ENCODE measurements at places on chromosomes 6 and 20.
A peak's percentile ranks its signal among the peaks of the same experiment; 100 is the strongest.

GRCh38 chr6:157982563-157983405 lies 1.1 kb downstream of the SYNJ2 start:
- peak; percentile 74 for DNase-seq

DNA sequence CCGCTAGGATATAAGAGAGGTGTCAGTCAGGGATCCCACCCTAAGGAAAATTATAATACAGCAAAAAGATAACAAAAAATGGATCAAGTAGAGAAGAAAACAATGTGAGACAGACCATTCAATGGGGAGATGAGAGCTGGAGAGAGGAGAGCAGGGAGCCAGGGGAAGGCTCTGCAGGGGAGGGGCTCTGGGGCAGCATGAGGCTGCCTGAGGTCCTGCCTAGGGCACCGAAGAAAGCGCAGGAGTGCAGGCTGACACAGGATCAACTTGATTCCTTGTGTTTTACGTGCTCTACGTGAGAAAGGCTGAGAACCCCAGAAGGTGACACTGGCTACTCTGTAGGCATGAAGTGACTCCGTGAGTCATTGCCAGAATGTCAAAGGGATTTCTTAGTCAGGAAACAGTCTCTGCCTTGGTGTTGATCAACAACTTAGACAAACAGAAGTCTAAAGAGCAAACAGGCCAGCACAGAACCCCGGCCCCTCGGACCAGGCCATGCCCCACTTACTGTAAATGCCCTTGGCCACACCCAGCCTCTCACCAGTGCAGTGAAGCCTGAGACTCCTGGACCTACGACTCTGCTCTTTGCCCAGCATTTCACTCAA lies 290.1 kb upstream of the PRDM1 start:
- DNase-seq = no peak

DNA sequence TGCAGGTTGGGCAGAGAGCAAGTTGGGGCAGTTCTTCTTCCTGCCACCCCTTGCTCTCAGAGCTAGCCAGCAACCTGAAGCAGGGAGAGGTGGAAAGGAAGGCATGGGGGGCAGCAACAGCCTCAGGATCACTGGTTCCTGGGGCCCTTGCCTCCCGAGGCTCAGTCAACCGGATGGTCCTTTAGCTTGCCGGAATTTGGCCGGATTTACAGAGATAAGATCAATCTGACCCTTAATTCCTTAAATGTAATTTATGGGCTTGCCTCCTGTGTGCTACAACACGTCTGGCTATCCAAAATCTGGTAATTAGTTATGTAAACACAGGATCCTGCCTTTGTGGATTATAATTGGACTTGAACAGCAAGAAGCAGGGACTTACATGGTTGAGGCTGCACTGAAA lies 19.5 kb upstream of the TCP11 start:
- no peak for DNase-seq

- no peak for DNase-seq
These were observed 13.6 kb upstream of the ZBTB9 start for GRCh38 chr6:33440649-33441309.

GRCh38 chr6:67952121-67952520 lies 683.0 kb upstream of the ADGRB3 start:
- DNase-seq = no peak

GRCh38 chr20:1863296-1863695 lies 31.9 kb upstream of the SIRPA start:
- no peak for DNase-seq

- peak; percentile 57 for DNase-seq
These were observed 30.5 kb downstream of the NPEPL1 start for GRCh38 chr20:58722877-58723627.

GRCh38 chr6:22647719-22648118 lies 78.4 kb downstream of the HDGFL1 start:
- DNase-seq = no peak

DNA sequence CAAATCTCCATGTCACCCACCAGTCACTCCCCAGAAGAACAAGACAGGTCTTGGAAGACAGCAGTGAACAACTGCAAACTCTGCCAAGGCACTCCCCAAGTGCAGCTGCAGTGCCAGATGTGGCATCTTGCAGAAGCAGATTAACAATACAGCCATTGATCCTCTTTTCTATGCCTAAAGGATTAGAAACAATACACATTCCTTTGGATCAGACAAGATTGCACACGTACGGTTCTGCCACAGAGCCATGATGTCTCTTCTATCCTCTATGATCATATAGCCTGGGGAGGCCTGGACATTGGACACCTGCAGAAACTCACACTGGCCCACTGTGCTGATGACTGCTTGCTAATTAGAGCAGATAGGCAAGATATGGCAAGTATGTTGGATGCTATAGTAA lies 155.9 kb downstream of the MYLK4 start:
- no peak for DNase-seq

GRCh38 chr6:156699017-156699421 lies 78.2 kb upstream of the ARID1B start:
- no peak for DNase-seq

DNA sequence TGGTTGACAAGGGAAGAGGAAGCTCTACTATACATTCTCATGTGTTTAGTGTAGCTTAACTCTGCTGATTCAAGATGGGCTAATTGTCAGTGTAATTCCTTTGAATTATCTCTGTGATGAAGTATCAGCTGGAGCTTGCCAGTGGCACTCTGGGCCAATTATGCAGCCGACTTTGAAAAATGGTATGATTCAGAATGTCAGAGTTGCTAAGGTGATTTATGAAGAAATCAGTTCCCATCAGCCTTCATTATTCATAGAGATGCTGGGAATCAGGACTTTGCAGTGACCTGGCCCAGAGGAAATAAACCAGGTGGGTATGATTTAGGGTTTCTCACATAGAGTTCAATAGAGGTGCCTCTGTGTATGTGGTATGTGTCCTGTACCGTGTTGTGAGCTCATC lies 33.4 kb downstream of the KCNS1 start:
- DNase-seq = no peak

DNA sequence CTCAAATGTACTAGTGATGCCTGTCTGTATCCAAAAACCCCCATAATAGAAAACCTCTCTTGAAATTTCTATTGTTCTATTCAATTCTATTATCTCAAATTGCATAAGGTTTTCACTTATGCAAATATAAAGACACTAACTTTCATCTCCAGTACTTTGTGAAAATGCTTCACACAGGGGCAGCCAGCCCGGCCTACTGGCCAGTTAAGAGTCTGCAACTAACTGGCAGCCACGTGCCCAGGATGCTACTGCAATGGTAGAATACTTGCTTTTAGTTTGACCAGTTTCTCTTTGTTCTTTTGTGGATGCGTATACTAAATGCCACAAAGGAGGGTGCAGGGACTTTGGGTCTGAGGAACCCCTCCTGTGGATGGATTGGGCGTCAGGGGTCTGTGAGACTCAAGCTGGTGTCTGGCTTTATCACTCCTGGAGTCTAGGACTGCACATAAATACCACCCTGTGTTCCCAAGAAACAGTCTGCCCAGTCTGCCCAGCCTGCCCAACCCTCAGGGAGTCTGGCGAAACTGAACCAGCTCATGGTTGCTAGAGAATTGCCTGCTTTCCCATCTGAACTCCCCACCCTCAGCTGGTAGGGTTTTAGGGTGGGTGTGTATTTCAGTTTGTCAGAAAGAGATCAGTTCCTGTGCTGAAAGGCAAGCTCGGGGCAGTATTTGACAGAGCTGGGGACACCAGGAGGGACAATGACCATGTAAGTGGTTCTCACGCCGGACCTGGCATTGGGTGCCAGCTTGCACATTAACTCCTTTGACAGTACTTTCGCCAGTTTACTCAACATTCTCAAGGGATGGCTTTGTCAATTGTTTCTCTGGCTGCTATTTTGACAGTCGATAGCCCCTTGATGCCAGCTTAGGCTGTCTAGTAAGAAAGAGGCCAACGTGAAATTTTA lies 558.2 kb upstream of the JAG1 start:
- DNase-seq = no peak

Data from coronary artery (tissue), 2 donors.